ENCODE measurements at places on chromosomes 5 and 9.

GRCh38 chr5:172802112-172802511, 31.1 kb upstream of the DUSP1 start:
- DNase-seq: no peak

DNA sequence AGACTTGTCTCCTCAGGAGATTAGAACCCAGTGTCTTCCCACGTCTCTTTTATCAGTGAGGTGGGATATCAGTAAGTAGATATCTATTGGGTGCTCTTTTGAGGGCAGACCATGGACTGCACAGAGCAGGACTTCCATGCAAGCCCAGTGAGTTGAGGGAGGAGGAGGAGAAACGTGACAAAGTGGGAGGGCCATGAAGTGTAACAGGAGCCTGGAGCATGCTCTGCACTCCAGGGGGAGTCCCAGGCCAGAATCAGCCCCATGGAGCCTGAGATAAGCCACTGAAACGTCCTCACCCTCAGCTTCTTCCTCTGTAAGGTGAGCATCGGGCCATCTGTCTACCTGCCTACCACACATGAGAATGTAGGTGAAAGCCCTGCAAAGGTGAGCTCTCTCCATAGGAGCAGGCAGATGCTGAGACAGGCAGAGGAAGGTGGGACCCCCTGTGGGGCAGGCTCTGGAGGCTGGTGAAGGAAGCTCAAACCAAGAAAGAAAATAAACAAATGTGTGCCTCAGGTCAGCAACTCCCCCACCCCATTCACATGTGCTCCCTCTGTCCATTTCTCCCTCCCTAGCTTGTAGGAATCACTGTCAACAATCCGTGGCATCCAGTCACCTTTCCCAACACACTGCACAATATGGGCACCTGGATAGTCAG, 87.4 kb downstream of the NRG2 start:
- no peak for DNase-seq

GRCh38 chr9:92747459-92748232, 17.0 kb downstream of the BICD2 start:
- no peak for DNase-seq

- no peak for DNase-seq
These were observed 140.9 kb downstream of the AOPEP start for GRCh38 chr9:94867281-94867841.

DNA sequence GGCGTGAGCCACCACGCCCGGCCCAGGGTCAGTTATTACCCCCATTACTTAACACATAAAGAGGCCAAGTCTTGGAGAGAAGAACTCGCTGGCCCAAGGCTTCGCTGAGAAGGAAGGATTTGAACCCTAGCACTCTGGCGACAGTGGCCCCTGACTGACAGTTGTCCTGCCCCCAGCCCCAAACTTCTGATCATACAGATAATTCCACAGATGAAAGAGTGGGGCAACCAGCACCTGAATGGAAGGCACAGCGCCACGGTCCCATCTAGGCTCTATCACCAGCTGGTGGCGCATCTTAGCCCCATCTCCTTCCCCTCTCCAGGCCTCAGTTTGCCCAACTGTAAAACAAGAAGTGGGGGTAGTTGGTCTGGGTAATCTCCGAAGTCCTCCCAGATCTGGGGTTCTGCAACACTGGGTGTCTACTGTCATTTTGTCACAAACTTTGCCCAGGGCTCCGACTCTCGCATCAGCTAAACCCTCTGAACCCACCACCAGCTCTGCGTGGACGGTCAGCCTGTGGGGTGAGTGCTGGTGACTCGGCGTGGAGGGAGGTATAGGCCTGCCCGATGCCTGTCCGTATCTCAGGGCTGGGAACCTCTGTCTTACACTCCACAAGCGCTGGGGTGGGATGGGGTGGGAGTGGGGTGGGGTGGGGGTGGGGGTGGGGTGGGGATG, 209.3 kb downstream of the C9orf50 start:
- no peak for DNase-seq

GRCh38 chr9:87147839-87148238, 200.5 kb upstream of the GAS1 start:
- DNase-seq: no peak

DNA sequence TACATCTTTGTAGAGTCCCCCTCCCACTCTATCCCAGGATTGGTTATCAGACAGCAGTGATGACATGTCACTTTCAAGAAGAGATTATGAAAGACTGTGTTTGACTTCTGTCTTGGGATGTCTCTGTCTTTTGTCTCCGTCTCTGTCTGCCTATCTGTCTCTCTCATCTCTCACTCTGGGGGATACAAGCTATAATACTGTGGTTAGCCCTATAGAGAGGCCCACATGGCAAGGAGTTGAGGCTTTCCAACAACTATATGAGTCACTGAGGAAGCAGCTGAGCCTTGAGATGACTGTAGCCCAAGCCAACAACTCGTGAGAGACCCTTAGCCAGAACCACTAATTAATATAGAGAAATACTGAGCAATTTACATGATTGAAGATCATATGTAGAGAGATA, 284.8 kb downstream of the PDE4D start:
- no peak for DNase-seq

DNA sequence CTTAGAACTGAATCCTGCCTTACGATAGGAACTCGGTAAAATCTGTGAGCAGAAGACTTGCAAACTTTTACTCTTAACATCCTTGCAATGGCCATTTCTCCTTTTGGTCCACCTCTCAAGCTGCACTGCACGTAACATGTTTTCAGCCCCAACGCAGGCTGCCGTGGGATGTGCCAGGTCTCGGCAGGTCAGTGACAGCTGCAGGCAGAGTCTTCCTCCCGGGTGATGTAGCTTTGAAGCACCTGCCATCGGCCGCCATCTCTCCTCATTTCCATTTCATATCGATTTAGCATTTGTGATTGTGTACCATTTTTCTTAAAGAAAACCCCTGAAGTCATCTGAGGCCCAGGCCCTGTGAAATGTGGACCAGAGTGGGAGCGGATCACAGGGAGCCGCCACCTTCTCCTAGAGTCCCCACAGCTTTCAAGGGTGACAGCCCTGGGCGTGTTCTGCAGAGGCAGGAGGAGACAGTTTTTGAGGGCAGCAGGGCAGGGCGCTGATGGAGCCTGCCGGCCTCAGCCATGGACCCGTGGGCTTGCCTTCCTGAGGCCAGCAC, 25.8 kb upstream of the LPCAT1 start:
- DNase-seq: no peak

DNA sequence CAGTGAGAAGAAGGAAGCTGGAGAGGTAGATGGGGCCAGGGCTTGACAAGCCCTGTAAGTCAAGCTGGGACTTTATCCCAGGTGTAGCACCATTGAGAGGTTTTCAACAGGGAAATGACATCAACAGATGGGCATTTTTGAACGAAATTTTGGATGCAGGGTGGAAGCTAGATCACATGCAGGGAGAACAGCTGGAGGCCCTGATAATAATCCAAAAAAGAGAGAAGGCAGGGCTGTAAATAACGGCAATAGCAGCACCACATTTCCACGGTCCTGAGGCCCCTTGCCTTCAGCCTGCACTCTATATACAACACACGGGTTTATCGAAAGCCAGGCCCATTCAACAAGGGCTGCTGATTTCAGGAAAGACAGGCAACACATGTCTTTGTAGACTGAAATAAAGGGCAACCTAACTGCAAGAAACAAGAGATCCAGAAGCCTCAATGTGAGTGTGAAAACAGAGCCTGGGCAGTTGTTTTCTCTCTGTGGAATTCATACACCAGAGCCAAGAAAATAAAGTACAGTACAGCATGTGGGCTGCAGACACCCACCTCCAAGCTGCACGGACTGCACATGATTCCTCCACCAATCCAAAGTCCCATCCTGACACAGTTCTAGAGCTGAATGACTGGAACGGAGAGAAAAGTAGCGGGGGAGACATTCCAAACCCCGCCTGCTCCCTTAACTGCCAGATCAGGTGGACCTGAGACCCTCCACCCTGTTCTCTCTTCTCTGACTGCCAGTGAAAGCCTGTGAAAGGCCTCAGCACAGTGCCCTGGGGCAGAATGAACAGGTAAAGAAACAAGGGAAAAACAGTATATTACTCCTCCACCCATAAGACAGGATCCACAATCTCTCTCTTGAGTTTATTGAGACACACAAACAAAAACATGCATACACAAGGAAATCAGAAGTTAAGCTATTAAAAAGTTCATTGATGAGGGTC, 36.3 kb downstream of the KLHL3 start:
- DNase-seq: no peak

GRCh38 chr5:157524887-157525286, 50.7 kb downstream of the ADAM19 start:
- DNase-seq: no peak

DNA sequence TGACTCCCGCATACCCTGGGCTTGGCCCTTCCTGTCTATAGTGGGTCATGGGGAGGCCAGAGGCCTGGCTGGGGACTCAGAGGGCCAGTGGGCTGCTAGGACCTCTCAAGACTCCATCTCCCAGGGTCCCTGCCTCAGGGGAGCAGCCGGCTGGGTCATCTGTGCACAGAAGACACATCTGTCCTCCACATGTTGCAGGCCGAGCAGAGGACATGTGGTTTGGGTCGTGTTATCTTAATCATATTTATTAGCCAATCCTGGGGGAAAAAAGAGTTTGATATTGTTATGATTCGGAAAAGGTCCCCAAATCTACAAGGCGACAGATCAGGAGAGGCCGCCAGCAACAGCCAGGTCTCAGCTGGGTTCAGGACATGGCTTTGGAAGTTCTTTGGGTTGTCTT, 14.4 kb downstream of the LMX1B start:
- DNase-seq: no peak

GRCh38 chr9:127422133-127422782, 1.9 kb upstream of the ZNF79 start:
- no peak for DNase-seq

DNA sequence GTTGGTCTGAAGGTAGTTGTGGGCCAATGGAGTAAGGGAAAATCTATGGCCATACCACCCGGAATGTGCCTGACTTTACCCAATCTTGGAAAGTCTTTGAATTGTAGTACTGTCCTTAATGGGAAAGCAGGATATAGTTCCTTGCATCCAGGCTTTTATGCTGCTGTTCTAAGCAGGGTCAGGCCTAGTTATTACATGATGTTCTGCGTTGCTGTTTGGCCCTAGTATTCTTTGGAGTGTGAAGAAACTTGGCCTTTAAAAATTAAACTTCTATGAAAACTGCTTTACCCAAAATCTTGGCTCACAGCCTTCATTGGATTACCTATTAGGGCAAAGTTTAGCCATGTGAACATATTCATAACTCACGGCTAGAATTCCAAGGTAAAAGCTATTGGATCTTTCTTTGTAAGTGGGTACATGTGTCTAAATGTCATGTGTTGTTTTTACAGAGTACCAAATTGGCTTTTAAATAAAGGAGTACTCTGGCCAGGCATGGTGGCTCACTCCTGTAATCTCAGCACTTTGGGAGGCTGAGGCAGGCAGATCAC, 211.1 kb downstream of the DTWD2 start:
- DNase-seq: no peak

DNA sequence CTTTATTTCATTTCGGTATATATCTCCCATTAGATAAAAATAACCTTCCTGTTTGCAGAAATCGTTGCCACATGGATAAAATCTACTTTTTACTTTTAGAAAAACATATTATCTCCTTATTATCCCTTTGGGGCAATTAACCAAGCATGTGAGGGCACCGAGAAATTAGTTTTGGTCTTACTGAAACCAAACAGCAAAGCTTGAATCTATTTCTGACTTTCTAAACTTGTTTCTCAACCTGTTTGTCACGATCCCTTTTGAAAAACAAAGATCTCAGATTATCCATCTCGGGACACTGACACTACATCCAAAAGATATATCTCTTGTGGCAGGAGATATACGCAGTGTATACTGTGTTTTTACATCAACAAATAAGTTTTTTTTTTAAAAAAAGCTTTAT, 2.3 kb downstream of the TUT7 start:
- DNase-seq: no peak

- DNase-seq: no peak
These were observed 65.9 kb downstream of the HABP4 start for GRCh38 chr9:96515621-96516470.

- DNase-seq: no peak
These were observed 331.2 kb upstream of the DAB2 start for GRCh38 chr5:39755986-39756385.
